Hair follicle dermal papilla cell (primary cell): ENCODE measurements at places on chromosomes 2 and 18. TPM values are rescaled to one million over a fixed set of nuclear protein-coding genes. Genes with fewer than 3 reads are reported as not detected.

The MATN3 gene
- 2.2 and 2.3 TPM in 2 replicates for total RNA-seq

The TTC27 gene
- 20.4 and 22.9 TPM in 2 replicates for total RNA-seq

The UGT1A4 gene
- total RNA-seq: not detected in 2 replicates

The CYBRD1 gene
- total RNA-seq: 465 and 505 TPM in 2 replicates

The EPB41L3 gene
- 17.6 and 32.0 TPM in 2 replicates for total RNA-seq

The MYO1B gene
- 274 and 293 TPM in 2 replicates for total RNA-seq

The SIGLEC15 gene
- total RNA-seq: 1.5 and 1.9 TPM in 2 replicates

The MOGAT1 gene
- not detected in 2 replicates for total RNA-seq

The HOXD11 gene
- not detected in 2 replicates for total RNA-seq

The TWIST2 gene
- total RNA-seq: 46.2 and 75.4 TPM in 2 replicates

The BOLL gene
- total RNA-seq: not detected in 2 replicates
